ENCODE measurements at places on chromosomes 7 and 10. TPM values are rescaled to one million over a fixed set of nuclear protein-coding genes. Genes with fewer than 3 reads are reported as not detected.

DNA sequence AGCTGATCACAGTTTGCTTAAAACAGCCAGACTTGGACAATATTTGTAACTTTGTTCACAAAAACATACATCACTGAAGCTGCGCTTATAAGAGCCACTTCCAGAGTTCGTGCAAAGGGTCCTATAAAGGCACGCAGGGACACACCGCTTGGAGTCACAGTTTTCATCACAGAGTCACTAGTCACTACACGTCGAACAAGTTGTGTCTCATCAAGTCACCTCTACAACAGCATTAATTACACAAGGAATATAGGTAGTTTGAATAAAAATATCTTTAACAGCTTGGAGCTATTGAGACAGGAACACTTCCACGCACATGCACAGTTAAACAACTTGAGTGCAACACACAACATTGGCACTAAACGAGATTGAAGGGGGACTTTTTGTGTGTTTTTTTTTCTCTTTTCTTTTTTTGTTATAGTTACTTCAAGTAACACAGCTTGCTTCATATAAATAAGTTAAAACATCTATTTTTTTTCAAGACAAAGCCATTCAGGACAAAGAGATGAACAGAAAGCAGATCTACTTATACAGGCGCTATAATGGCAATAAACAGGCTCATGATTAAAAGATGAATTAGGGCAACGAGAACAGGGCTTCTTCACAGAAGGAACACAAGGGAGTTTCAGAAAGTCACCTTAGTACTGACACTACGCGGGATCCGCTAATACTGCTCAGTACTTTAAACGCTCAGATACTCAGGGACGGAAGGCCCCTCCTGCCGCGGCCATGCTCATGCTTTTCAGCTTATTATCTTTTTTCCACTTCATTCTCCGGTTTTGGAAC lies 2.2 kb downstream of the HOXA5 start:
- no peak for DNase-seq

DNA sequence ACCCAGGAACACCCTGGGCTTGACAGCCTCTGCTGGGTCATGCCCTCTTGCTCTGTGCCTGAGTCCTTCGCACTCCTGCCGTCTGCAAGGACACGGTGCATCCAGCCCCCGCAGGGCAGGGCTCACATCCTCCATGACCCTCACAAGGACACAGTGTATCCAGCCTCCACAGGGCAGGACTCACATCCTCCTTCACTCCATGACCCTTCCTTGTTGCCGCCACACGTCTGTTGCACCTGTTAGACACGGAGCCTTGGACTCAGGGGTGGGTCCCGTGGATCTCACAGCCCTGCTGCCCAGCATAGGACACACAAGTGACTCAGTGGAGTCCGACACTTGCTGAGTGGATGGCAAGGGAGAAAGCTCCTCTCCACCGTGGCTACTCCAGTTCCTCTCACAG lies 500.8 kb downstream of the DNAJB6 start:
- peak; percentile 49 for DNase-seq

DNA sequence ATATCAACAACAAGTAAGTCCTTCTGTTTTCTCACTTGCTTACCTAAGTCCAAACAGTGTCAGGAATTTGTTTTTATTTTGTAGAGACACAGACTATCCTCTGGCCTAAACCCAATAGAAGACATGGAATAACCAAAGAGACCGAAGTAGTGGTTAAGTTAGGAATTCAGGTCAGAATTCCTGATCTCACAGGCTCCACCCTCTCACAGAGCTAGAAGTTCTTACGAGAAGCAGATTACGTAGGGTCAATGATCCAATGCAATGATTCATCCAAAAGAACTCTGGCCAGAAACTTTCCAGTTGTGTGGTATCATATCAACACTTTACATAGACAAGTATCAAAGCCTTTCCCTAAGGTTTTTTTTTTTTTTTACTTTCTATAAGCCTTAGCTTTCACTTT lies 73.8 kb downstream of the IQUB start:
- DNase-seq: no peak

GRCh38 chr7:4753598-4754432 lies 21.6 kb upstream of the AP5Z1 start:
- peak; percentile 91 for DNase-seq

DNA sequence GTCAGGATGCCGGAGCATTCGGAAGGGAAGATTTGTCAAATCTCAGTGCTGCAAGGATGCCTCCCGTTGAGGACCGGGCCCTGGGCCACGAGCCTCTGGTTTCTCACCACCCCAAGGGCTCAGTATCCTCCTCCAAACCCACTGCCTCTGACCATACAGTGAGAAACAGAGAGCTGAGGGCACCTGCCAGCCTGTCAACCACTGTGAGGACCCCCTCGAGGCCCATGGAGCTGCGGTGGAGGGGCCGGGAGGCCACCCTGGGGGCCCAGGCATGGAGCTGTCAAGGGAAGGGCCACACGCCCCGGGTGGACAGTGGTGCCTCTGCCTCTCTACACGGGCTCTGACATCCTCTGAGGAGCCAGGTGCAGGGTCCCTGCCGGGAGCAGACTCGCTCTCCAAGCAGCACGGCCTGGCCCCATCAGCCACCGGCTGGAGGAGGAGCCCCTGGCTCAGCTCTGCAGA lies 248.0 kb upstream of the TCERG1L start:
- peak; percentile 61 for DNase-seq

GRCh38 chr10:73079779-73080541 lies 16.7 kb downstream of the P4HA1 start:
- DNase-seq: no peak

GRCh38 chr7:96034940-96035727 lies 262.8 kb downstream of the DYNC1I1 start:
- DNase-seq: no peak

GRCh38 chr10:93208717-93209464 lies 135.2 kb downstream of the CYP26A1 start:
- no peak for DNase-seq

DNA sequence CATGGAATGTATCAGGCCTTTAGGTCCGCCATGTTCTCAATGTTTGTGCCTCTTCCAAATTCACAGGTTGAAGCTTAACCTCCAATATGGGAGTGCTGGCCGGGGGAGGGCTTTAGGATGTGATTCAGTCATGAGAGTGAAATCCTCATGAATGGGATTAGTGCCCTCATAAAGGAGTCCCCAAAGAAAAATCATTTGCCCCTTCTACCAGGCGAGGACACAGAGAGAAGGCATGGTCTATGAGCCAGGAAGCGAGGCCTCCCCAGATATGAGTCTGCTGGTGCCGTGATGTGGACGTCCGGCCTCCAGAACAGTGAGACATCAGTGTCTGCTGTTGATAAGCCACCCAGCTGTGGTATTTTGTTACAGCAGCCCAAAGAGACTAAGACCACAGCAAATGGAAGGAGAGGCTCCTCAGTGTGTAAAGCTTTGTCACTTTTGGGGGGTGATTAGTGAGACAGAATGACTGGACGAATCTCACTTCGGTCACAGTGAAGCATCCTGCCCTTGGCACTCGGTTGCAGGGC lies 231.3 kb upstream of the KLF6 start:
- no peak for DNase-seq

- peak; percentile 53 for DNase-seq
Observed at GRCh38 chr10:46220187-46220586, 66.6 kb upstream of the ANTXRL start.

DNA sequence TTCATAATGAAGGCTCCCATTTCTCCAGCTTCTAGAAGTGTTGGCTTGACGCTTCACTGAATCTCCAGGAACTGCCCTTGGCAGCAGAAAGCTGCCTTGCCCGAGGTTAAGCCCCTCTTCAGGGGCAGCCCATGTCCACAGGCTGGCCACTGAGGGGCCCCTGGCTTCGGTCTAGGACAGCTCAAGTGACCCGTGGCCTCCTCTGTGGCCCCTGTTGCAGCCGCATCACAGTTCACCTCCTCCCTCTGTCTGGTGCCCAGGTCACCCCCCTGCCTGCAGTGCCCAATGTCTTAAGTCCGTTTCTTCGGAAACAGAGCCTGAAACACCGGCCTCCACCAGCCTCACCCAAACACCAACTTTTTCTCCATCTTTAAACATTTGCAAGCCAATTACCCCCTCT lies 279.2 kb upstream of the MKI67 start:
- no peak for DNase-seq

- DNase-seq: no peak
Observed at GRCh38 chr10:110780704-110781103, 91.0 kb upstream of the PDCD4 start.

DNA sequence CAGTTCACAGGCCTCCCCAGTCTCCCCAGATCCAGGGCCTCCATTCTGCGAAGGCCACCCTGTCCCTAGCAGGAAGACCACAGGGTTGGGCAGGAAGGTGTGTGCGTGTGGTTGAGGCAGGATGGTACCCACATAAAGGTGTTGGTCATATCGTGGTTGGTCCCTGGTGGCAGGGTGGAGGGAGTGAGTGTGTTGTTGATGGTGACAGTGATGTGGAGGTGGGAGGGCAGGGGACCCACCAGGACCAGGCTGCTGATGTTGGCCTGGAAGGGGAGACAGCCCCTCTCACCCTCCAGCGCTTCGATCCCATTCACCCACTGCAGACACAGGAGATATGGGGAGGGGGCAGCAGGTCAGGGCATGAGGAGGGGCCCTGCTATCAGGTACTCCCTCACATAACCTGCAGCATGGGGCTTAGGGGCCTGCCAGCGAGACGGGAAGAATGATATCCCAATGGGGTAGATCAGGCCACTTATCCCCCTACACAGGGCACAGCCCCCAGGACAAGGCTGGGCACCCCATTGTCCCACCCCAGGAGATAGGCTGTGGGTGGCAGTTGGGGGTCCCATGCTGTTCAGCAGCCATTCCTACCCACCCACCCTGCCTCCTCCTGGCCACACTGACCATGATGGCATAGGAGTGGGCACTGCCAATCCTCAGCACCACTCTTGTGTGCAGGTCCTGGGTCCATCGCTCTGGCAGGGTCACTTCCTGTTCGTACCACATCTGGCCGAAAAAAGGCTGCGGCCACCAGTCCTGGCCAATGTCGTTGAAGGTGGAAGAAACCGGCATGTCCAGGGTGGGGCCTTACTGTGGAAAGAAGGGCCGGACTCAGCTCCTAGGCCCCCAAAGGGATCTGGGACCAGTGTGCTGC lies 69.0 kb upstream of the ZNF479 start:
- DNase-seq: peak; percentile 39

DNA sequence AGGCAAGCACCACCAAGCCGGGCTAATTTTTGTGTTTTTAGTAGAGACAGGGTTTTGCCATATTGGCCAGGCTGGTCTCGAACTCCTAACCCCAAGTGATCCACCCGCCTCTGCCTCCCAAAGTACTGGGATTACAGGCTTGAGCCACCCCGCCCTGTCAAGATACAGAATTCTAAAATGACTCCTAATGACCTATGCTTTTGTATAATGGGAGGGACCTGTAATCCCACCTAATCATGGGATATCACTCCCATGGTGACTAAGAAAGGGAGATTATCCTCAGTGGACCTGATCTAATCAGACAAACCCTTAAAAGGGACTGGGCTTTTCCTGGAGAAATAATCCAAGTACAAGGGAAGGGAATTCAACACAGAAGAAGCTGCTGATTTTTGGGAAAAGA lies 28.8 kb downstream of the SAMD8 start:
- no peak for DNase-seq

- DNase-seq: peak; percentile 69
Observed at GRCh38 chr10:27741173-27742091, 4.2 kb downstream of the MKX start.

DNA sequence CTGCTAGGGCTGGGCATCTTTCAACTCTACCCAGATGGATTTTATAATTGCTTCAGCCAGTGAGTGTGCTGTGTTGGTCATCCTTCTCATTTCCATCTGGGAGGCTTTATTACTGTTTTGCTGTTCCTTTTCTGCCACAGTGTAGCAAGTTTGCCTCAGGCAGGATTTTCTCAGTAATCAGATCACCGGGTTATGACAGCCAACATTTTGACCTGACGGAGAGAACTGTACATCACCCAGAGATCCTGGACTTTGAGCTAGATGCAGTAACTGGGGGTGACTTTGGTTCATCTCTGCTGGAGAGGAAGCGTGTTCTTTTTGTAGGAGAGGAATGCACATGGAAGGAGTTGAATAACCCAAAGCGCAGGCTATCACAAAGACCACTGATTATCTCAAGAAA lies 111.8 kb upstream of the AGR3 start:
- DNase-seq: no peak

DNA sequence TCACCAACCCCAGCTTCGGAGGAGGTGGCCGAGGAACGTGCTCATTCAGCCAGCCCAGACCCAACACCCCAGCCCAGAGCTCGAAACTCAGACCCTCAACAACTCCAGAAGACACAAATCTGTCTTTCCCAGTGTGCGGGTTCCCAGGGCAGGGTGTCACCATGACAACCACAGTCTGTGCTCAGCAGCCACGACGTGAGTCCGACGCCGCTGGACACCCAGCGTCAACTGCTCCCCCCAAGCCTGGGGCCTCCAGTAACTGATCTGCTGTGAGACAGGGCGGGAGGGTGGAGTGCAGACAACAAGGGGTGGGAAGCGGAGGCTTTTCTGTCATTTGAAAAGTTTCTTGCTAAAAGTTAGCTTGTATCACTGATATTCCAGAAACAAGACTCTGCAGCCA lies 167.2 kb downstream of the MAD1L1 start:
- no peak for DNase-seq

GRCh38 chr7:27167916-27168264 lies 2.6 kb upstream of the HOXA9 start:
- no peak for DNase-seq

DNA sequence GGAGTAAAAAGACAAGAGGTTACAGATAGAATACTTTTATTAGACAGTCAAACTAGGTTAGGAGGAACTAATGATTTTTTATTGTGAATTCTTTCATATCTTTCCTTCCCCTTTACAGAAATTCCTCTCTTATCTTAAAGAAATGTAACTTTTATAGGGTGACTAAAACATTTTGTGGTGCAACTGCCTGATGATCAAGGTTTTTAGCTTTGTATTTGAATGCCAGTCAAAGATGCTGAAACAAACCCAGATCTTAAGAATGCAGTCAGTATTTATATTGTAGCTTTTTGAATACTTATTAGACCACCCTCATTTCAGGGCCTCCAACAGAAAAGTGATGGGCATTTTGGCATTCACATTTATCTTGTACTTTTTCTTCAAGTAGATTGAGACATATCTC lies 27.4 kb downstream of the TAX1BP1 start:
- DNase-seq: no peak

GRCh38 chr10:20890491-20891337 lies 6.4 kb downstream of the NEBL start:
- DNase-seq: no peak

- no peak for DNase-seq
Observed at GRCh38 chr10:119162452-119163092, 2.9 kb downstream of the SFXN4 start.

- no peak for DNase-seq
Observed at GRCh38 chr7:122694697-122695096, 4.2 kb downstream of the RNF133 start.

DNA sequence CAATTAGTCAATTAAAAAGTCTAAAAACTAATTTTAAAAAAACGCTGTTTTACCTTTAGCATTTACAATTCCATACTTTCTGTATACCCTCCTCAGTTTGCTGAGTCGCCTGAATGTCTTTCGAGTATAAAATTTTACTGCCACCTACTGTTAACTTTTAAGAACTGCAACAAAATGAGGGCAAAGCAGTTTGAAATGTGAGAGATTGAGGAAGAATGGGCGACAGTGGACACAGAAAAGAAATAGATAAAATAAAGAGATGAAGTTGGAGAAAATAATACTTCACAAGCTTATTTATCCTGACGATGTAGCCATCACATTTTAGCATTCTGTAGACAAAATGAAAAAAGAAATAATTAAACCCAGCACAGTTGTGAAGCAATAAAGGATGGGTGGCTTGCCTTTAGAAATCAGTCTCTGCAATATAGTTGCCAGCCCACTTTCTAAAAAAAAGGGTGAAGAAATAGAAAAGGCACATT lies 110.8 kb upstream of the PTN start:
- no peak for DNase-seq

- DNase-seq: no peak
Observed at GRCh38 chr7:5470816-5471215, 47.2 kb upstream of the TNRC18 start.

Gene SMKR1
- not detected for total RNA-seq

Gene AQP1
- total RNA-seq: 1,132 TPM

Gene PNLIPRP3
- total RNA-seq: 0.20 TPM
